ENCODE measurements at places on chromosomes 4 and X. TPM values are rescaled to one million over a fixed set of nuclear protein-coding genes. Genes with fewer than 3 reads are reported as not detected.
A peak's percentile ranks its signal among the peaks of the same experiment; 100 is the strongest.

Gene FGFRL1
- 54.2 TPM for total RNA-seq

GRCh38 chr4:169268951-169269760 is 1.6 kb downstream of the SH3RF1 start:
- H3K27ac ChIP-seq, result peak overlapping the region; percentile 88
- H3K4me3 ChIP-seq, result peak overlapping the region; percentile 96
- H3K4me1 ChIP-seq, result peaks cover 33% of the 10 kb centered on the region
- H3K27me3 ChIP-seq, result no peaks in the 10 kb centered on the region
- H3K36me3 ChIP-seq, result no peaks in the 10 kb centered on the region

- DNase-seq, result no peak
- H3K27ac ChIP-seq, result no peak overlapping the region
- no peaks in the 10 kb centered on the region for H3K36me3 ChIP-seq
- H3K4me1 ChIP-seq, result peaks cover 5% of the 10 kb centered on the region
Observed at GRCh38 chr4:173273941-173274340, 60.2 kb downstream of the HMGB2 start.

GRCh38 chrX:132413459-132413858 is 75.4 kb downstream of the MBNL3 start:
- H3K36me3 ChIP-seq, result no peaks in the 10 kb centered on the region
- DNase-seq, result no peak
- peaks cover 1% of the 10 kb centered on the region for H3K27me3 ChIP-seq
- H3K27ac ChIP-seq, result no peak overlapping the region

GRCh38 chrX:2252331-2253065 is 248.3 kb downstream of the DHRSX start:
- H3K27me3 ChIP-seq, result no peaks in the 10 kb centered on the region
- DNase-seq, result no peak
- no peak overlapping the region for H3K4me3 ChIP-seq
- no peak overlapping the region for H3K27ac ChIP-seq
- no peaks in the 10 kb centered on the region for H3K4me1 ChIP-seq
- no peaks in the 10 kb centered on the region for H3K36me3 ChIP-seq

- no peaks in the 10 kb centered on the region for H3K27me3 ChIP-seq
- no peaks in the 10 kb centered on the region for H3K36me3 ChIP-seq
- H3K4me3 ChIP-seq, result no peak overlapping the region
- H3K27ac ChIP-seq, result no peak overlapping the region
- DNase-seq, result no peak
- peaks cover 15% of the 10 kb centered on the region for H3K4me1 ChIP-seq
Observed at GRCh38 chrX:9609499-9609898, 144.6 kb downstream of the TBL1X start.

Gene ARX
- not detected for total RNA-seq

GRCh38 chrX:42832764-42833549 is 55.0 kb upstream of the PPP1R2C start:
- DNase-seq, result no peak
- H3K36me3 ChIP-seq, result no peaks in the 10 kb centered on the region
- no peak overlapping the region for H3K27ac ChIP-seq
- H3K27me3 ChIP-seq, result no peaks in the 10 kb centered on the region

DNA sequence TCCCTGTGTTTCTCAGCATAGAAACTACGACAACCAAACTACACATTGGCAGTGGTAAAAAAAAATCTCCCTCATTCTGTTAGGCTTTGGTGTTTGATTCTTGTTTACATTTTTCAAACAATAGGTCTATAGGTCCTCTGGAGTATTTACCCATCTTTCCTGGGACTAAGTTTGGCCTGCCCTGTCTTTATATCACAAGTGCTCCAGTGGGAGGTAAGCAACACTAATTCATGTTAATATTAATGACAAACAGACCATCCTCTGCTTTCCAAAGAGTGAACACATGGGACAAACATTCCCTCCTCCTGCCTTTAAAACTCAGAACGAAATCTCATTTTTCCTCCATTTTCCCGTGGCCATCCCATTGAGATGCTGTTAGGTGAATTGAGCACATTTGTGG is 514.1 kb upstream of the INTU start:
- no peaks in the 10 kb centered on the region for H3K4me1 ChIP-seq
- H3K36me3 ChIP-seq, result no peaks in the 10 kb centered on the region
- no peaks in the 10 kb centered on the region for H3K27me3 ChIP-seq
- no peak for DNase-seq
- H3K4me3 ChIP-seq, result no peak overlapping the region

DNA sequence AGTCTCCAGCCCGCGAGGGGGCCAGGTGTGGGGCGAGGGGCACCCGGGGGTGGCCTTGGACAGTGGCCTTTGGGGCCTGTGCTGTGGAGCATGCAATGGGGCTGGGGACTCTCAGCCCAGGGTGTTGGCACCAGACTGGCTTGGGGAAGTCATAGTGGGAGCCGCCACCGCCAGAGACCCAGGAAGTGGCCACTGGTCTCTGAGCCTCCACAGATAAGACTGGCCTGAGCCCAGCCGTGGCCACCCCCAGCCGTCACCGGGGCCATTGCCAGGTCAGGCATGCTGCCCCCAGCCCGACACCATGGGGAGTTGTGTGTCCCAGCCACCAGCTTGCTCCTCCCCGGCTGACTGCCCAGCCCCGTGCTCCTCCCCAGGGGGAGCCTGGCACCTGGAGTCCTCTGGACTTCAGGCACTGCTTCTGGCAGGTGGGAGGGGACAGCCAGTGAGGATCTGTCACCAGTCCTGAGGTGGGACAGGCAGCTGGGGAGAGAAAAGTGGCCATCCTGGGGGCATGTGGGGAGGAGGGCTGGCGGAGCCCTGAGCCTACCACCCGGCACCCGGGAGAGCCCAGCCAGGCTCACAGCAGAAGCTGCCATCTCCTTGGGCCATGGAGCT is 32.5 kb downstream of the TACC3 start:
- peaks cover 15% of the 10 kb centered on the region for H3K4me1 ChIP-seq
- no peak overlapping the region for H3K27ac ChIP-seq
- peaks cover under 1% of the 10 kb centered on the region for H3K27me3 ChIP-seq
- H3K4me3 ChIP-seq, result no peak overlapping the region

Gene HSFX4
- not detected for total RNA-seq

- H3K27ac ChIP-seq, result no peak overlapping the region
- H3K27me3 ChIP-seq, result no peaks in the 10 kb centered on the region
- H3K4me1 ChIP-seq, result no peaks in the 10 kb centered on the region
- no peak for DNase-seq
- H3K4me3 ChIP-seq, result no peak overlapping the region
Observed at GRCh38 chr4:82017680-82018079, 356.1 kb downstream of the HNRNPD start.

Gene MAGEA6
- not detected for total RNA-seq

Measured in esophagus muscularis mucosa (tissue), 4 donors.